ENCODE measurements at places on chromosomes 13 and 19. TPM values are rescaled to one million over a fixed set of nuclear protein-coding genes. Genes with fewer than 3 reads are reported as not detected.

C13orf46 gene
- total RNA-seq, result 1.1 TPM

MEDAG gene
- total RNA-seq, result 12.1 TPM

MEIOSIN gene
- total RNA-seq, result not detected

ZNF441 gene
- 19.3 TPM for total RNA-seq

TMEM255B gene
- 29.3 TPM for total RNA-seq

KIRREL2 gene
- not detected for total RNA-seq

NTN5 gene
- total RNA-seq, result 0.85 TPM

FXYD3 gene
- 33.7 TPM for total RNA-seq

SPACA6 gene
- 25.4 TPM for total RNA-seq

GRCh38 chr19:50384685-50385535, 763 bp downstream of the POLD1 start:
- DNase-seq, result no peak

DNA sequence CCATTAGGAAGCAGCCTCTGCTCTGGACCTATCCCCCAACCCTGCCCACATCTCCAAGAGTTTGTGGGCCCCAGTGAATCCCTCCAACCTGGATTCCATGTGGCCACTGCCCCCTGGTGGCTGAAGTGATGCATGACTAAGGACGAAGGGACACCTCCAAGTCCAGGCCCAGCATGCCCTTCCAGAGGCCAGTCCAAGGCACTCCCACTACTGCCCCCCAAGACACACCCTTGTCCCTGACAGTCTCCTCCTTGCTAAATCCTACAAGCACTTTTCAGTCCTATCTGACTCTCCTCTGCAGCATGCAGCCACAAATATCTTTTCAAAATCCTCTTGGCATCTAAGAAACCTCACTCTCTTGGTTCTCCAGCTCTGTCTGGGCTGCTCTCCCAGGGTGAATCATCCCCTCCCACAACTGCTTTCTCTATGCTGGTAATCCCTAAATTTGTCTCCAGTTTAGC, 33.0 kb downstream of the DEDD2 start:
- peak; percentile 79 for DNase-seq

DNA sequence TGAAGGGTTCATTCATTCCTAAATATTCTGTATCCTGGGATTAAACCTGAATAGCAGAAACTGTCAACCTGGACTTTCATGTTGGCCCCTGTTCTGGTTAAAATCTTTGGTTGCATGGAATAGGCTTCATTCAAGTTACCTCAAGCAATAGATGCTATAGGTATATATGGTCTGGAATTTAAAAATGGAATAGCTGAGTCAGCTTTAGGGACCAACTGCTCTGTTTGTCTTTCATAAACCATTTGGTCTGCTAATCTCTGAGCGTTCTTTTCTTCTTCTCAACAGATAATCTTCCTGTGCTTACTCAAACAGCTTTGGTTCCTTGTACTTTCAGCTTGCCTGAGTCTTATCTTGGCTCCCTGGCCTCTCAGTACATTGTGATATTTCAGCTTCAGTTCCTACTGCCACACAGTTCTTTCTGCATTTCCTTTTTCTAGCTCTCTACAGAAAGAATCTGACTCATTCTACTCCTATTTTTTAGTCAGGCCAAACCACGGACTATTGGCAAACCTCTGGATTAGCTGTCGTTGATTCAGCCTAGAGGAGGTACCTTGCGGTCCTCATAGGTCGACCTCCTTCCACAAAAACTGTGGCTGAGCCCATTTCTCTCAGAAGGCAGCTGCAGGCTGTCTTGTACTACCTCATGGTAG, 35.9 kb upstream of the MAB21L1 start:
- DNase-seq, result no peak

GRCh38 chr13:51449018-51449417, 3.8 kb downstream of the INTS6 start:
- no peak for DNase-seq

GRCh38 chr19:55116859-55117662, at the start of gene PPP1R12C:
PPP1R12C (minus strand) TSS chr19:55117637; CDS start chr19:55117543, 94 bp downstream.
- DNase-seq, result peak; percentile 11

DNA sequence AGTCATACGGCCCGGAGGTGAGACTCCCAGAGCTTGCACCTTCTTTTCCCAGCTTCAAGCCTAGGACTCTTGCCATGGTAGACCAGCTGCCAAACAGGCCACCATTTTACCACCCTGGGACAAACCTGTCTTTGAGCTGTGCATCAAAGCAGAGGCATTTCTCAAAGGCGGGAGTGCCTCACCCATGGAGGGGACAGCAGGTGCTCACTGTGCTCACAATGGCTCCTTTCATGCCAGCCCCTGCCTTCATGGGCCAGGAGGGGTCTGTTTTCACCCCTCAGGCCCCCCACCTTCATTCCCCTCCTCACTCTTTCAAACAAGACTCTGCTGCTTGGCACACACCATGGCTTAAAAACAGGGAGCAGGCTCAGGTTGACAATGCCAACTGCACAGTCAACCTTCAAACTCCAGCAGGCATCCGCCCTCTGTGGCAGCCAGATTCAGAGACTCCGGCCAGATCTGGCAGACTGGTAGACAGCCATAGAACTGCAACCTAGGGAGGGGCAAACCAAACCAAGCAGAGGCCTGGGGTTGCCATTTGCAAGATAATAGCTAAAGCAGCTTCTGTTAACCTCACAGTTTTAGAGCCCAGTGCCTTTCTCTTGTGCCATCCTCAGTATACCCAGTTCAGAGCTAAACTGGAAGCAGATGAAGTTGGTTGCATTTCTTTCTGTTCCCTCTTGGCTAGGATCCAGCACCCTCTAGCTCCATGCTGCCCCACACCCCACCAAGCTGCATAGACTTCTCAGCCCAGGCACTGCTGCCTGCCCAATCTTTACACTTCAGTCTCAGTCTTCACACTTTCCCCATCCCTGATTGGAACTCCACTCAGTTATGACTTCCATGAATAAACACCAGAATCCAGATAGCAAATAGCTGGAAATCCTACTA, 93.9 kb upstream of the SPATA13 start:
- no peak for DNase-seq

- DNase-seq, result no peak
Observed at GRCh38 chr13:75425216-75426009, 56.6 kb downstream of the TBC1D4 start.

DNA sequence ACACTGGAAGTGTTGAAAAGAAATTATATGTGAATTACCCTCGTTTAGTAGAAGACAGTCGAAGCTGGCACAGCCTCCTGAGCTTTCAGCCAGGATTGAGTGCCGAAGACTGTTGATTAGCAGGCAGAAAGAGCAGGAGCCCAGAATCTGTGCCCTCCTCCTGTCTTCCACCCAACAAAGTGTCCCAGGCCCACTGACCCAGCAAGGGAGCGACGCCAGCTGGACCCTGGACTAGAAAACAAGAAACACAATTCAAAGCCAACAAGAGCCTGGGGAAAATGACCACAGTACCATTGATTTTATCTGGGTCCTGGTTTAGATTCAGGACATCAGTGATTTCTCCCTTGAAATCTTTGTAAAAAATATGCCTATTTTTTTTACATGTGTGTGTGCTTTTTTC, 120.7 kb downstream of the RXFP2 start:
- no peak for DNase-seq

- DNase-seq, result no peak
Observed at GRCh38 chr19:1757468-1758230, 4.3 kb downstream of the ONECUT3 start.

DNA sequence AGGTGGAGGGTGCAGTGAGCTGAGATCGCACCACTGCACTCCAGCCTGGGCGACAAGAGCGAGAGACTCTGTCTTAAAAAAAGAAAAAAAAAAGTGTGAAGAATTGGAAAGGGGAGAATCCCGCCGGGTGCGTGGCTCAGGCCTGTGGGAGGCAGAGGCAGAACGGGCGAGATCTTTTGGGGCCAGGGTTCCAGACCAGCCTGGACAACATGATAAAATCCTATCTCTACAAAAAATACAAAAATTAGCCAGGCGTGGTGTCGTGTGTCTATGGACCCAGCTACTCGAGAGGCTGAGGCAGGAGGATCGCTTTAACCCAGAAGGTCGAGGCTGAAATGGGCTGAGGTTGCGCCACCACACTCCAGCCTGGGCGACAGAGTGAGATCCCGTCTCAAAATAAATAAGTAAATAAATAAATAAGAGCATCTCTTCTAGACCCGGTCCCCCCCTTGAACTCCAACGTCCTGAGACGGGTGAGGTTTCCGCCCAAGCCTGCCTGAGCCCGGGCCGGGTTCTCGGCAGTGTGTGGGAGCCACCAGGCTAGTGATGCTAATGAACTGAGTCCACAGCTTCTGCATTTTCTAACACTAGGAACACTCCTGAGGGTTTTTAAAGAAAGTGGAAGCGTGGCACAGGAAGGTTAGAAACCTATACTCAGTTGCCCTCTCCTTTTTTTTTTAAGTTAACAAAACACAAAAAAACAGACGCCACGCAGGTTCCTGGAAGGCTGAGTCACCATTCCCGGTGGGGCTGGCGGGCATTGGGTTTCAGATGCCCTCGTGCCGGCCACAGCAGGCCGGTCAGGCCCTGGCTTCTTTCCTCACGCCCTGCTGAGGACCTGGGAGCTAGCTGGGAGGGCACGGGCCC, 22.0 kb downstream of the GPX4 start:
- no peak for DNase-seq

- DNase-seq, result peak; percentile 39
Observed at GRCh38 chr19:14004619-14005348, 1.3 kb downstream of the RFX1 start.

DNA sequence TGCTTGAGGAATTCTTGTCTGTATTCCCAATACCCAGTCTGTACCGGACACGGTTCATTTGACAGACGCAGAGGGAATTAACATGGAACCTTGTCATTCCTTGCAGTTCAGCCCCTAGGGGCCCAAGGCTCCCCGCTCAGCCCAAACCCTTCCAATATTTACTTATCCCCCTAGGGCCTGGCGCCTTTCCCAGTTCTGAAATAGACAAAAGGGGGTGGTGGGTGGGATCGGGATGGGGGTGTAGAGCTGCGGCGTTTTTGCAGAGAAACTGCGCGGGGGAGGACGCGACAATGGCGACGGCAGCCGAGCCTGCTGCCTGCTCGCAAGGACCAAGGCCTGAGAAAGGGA, 583 bp downstream of the AKAP8L start:
- peak; percentile 59 for DNase-seq

GRCh38 chr13:96871469-96871868, 122.8 kb downstream of the OXGR1 start:
- no peak for DNase-seq

DNA sequence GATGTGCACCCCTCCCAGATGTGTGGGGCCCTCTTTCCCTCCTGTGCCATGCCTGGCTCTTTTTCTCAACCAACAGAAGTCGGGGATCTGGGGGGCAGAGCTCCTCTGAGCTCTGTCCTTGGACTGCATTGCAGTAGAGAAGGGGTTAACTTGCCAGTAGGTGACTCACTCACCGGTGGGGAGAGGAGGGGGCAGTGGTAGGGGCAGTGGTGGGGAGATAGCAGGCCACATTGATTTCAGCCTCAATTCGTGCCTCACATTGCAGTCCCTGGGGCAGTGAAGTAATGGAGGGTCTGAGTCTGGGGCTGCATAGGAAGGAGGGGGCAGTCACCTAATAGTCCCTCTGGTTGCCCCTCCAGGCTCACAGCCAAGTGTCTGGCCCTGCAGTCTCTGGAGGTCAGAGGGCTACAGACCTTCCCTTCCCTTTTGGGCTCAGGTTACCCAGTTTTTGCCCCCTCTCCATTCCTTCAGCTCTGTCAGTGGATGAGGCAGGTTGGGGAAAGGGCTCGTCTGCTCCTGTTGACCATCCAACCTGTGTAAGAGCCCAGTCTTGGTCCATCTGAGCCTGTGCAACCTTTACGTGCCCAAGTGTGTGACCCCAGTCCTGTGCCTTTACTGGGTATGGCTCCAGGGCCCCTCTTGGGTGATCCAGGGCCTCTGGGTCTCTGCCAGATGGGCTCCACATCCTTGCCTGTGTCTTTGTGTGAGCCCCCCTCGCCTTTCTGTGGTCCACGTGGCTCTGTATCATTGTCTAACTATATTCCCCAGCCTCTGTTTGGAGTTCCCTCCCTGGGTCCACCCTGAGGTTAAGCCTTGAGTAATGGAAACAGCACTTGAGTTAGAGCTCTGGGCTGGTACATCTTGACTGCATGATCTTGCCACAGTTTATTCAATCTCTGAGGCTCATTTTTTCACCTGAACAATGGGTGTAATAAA, 13.0 kb downstream of the CIC start:
- DNase-seq, result peak; percentile 77

DNA sequence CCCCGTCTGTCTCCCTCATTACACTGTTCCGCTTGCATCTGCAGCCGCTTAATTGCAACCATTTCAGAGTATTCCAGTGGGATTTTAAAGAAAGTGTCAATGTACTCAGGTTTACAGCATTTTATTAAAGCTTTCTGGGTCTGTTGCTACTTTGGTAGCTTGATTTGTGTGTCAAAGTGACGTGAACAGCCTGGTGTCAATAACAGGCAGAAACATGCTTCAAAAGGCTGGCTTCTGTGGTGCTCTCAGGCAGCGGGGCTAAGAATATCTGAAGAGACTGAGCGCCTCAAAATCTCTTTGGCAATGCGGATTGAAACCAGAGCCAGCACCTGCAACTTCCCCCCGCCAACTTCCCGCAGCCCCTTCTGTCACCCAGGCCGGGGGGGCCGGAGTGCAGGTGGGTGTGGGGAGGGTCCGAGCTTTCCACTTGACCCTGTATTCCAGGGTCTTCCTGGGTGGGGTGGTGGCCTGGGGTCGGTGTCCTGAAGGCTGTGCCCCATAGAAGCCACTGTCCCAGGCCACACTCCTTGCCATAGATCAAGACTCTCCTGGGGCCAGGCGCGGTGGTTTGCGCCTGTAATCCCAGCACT, 81.2 kb downstream of the KDM4B start:
- no peak for DNase-seq

DNA sequence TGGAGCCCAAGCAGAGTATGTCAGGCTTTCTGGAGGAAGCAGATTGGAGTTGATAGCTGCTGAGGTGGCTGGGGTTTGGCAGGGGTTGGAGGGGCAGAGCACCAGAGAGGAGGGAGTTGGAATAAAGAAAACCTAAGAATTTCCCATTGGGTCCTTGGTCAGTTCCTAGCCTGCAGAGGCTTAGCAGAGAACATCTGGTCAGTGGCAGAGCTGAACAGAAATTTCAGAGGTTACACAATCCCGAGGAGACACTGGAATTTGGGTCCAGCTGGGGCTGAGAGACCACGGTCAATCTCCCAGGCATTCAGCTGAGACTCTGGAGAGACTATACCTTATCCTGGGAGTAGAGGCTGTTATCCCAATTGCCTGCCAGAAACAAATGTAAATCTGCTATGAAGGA, 84.4 kb downstream of the DPY19L3 start:
- no peak for DNase-seq

DNA sequence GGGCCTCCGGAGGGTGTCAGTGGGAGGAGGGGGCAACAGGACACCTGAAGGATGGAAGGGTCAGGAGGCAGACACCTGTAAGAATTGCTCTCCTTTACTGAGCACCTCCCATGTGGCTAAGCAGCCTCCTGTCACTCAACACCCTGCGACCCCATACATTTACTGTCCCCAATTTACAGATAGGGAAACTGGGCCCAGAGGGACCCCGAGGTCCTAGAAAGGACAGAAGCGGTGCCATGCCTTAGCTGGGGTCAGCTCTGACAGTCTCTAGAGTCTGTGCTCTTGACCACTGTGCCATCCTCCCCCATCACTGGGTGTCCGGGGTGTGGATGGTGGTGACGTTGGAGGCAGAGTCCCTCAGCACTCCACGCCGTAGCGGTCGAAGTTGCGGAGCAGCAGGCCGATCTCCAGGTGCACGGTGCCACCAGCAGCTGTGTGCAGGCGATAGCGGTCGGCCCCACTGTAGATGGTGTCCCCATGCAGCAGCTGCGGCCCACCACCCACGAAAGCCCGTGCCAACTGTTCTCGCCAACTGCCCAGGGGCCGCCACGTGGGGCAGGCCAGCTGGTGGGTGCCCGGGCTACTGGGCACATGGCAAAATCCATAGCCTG, 726 bp upstream of the TGFB1 start:
- peak; percentile 81 for DNase-seq

- DNase-seq, result no peak
Observed at GRCh38 chr19:19402656-19403372, 2.7 kb upstream of the GATAD2A start.

- DNase-seq, result no peak
Observed at GRCh38 chr19:29712744-29713516, 2.1 kb downstream of the C19orf12 start.
